Mesendoderm (in vitro differentiated cells): ENCODE measurements at places on chromosomes 2 and 18.

DNA sequence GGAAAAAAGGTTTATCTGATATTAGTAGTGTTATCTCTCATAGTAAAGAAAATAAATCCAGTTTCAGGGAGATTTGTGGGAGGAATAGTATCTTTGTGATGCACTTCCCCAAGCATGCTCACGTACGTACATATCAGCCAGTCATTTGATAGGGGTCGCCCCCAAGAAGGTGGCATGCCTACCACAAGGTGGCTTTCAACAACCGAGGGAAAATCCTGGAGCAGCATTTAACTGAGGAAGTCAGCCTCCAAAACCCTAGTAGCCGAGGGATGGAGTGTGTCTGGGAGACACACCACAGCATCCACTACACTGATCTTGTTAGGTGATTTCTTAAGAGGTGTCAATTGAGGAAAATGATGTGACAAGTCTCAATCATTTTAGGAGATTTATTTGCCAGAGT lies 623.9 kb downstream of the NYAP2 start:
- peak; percentile 84 for DNase-seq
- no peak overlapping the region for H3K27ac ChIP-seq
- H3K4me3 ChIP-seq: no peak overlapping the region
- H3K36me3 ChIP-seq: no peaks in the 10 kb centered on the region

DNA sequence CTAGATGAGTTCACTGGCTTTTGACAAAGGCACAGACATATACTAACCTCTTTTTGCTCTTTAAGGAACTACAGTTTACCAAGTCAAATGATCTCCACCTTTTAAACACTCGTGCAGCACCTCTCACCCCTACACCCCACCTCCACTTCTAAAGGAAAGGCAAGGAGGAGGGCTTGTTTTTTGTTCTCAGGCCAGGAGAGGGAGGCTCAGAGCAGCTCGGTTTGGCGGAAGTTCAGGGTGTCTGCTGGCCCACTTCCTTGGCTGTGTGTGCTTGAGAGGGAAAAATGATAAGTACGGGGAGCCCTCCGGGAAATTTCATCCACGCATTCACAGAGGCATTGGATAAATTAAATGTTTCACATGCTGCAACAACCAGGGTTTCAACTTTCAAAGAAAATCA lies 667.9 kb downstream of the BCL11A start:
- no peaks in the 10 kb centered on the region for H3K36me3 ChIP-seq
- no peak overlapping the region for H3K27ac ChIP-seq
- no peaks in the 10 kb centered on the region for H3K27me3 ChIP-seq

DNA sequence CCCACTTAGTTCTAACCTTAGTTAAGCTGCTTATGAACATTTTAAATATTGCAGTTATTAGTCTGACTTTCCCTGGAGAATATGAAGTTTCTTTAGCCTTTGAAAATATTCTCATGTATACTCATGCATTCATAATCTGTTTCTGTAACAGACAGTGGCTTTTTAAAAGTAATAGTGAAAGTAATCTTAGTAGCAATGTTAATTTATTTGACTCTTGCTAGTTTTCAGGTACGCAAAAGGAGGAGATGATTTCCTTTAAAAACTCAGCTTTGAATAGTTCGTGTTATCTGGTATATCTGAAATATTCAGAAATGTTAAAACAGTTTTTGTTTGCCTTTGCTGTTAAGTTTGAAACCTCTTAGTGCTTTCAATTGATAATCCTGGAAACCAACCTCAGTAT lies 3.8 kb downstream of the ANKRD12 start:
- no peak overlapping the region for H3K4me3 ChIP-seq
- H3K27me3 ChIP-seq: no peaks in the 10 kb centered on the region
- no peak overlapping the region for H3K27ac ChIP-seq
- no peaks in the 10 kb centered on the region for H3K36me3 ChIP-seq
- DNase-seq: no peak

GRCh38 chr2:163606878-163607277 lies 128.9 kb downstream of the FIGN start:
- no peak overlapping the region for H3K4me3 ChIP-seq
- no peak for DNase-seq
- no peak overlapping the region for H3K27ac ChIP-seq
- no peaks in the 10 kb centered on the region for H3K36me3 ChIP-seq

DNA sequence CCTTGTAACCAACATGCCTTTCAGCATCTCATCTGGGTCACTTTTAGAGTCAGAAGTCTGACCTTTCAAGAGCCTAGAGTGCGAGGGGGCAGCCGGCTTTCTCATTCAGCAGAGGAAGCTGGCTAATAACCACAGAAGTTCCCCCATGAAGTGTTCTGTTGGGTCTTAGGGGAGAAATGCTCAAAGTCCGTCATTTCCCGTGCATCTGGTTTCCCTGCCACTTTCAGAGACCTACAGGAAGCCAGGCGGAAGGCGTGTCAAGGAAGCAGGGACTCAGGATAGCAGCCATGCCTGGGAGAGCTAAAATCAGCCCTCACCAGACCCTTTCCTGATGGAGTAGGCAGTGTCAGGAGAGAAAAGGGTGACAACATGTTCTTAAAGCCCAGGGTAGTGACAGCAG lies 301.8 kb upstream of the ID2 start:
- H3K27me3 ChIP-seq: no peaks in the 10 kb centered on the region
- no peak overlapping the region for H3K4me3 ChIP-seq
- no peak overlapping the region for H3K27ac ChIP-seq
- no peaks in the 10 kb centered on the region for H3K36me3 ChIP-seq

DNA sequence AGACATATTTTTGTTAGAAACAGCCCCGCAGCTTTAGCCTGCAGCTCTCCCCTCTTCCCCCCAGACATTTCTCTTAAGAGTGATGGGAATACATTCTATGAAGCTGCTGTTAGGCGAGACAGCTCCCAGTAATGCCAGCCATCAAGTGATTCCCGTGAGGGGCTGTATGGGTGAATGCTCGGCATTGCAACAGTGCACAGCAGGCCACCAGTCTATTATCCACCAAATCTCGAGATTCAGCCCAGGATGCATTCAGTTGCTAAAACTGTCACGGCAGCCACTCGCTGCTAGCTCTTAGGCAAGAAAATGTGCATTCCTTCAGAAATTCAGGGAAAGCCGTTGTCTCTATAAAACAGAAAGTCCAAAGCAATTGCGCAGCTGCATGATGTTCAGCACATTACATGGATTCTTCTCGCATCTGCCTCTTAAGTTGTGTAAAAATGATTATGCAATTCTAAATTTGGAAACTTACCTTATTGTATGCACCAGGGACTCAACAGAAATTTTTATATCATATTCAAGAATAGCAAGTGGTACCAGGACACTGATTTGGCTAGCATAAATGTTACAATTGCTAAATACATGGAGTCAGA lies 211.3 kb upstream of the ARL4C start:
- peaks cover 7% of the 10 kb centered on the region for H3K4me1 ChIP-seq
- H3K27me3 ChIP-seq: no peaks in the 10 kb centered on the region
- H3K4me3 ChIP-seq: no peak overlapping the region
- no peak overlapping the region for H3K27ac ChIP-seq
- H3K36me3 ChIP-seq: no peaks in the 10 kb centered on the region
- no peak for DNase-seq
